NCI-H1092 (cell line): ENCODE measurements at places on chromosomes 7 and 10.

DNA sequence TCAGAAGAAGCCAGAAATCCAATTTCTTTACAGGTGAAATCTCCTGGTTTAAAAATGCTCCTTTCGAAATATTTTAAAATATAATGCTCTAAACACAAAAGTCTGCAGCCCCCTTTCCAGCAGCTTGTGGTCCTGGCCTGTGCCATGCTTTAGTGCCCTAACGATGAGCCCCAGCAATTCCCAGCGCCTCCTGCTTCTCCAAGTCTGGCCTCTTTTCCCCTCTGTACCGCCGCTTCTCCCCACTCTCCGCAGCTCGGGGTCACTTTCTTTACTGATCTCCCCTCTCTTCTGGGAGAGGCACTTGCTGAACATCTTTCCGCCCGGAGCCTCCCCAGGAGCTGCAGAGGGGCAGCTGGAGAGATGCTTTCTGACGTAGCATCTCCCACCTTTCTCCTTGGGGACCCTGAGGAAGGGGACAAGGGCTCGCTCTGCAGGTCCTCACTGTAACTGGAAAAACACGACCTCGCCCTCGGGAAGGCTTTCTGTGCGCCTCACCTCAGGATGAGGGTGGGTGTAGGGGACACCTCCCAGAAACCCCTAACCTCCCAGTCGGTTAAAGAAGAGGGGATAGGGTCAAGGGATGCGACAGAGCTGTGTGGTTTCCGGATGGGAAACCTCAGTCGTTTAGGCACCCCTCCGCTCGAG is 565 bp upstream of the INA start:
- no peak for DNase-seq

GRCh38 chr7:21214657-21215056 is 213.2 kb upstream of the SP4 start:
- no peak for DNase-seq

DNA sequence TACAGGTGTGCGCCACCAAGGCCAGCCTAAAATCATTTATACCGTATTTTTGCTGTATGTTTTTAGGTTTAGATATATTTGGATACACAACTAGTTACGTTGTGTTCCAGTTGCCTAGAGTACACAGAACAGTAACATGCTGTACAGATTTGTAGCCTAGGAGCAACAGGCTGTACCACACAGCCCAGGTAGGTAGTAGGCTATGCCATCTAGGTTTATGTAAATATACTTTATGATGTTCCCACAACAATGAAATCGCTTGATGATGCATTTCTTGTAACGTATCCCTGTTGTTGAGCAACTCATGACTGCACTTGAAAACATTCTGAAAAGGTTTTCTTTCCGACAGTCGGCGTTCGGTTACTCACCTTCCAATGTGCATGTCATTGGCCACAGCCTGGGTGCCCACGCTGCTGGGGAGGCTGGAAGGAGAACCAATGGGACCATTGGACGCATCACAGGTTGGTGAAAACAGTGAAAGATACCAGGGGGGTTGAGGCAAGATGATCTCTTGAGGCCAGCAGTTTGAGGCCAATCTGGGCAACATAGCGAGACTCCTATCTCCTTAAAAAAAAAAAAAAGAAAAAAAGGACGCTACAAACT is 7.7 kb downstream of the PNLIP start:
- DNase-seq, result no peak

DNA sequence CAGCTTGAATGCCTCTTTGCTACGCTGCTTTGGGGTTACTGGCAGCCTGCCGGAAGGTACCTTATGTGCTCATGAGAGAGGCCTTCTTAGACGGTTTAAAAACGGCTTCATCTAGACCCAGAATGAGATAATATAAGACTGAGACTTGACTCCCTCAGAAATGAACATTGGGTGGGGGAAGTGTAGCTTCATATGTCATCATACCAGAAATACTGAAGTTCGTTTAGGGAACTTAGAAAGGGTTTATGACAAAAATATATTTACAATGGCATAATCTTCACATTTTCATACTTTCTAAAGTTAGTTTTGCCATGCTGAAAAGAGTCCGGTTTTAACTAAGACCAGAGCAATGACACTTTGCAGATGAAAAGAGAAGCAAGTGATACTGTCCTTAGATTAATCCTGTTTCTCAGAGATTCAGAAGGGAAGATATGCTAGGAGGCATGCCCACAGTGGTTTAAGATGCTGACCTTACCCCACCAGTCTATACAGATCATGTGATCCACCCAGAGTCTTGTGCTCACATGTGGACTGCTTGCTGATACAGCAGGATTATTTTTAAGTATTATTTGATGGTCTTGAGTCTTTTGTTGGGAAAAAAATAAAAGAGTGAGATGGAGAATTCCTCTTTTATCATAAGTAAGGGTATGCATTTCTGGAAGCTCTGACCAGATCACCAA is 40.8 kb upstream of the HGF start:
- DNase-seq, result no peak

- DNase-seq, result no peak
Observed at GRCh38 chr10:72557362-72557761, 68.5 kb downstream of the MICU1 start.

DNA sequence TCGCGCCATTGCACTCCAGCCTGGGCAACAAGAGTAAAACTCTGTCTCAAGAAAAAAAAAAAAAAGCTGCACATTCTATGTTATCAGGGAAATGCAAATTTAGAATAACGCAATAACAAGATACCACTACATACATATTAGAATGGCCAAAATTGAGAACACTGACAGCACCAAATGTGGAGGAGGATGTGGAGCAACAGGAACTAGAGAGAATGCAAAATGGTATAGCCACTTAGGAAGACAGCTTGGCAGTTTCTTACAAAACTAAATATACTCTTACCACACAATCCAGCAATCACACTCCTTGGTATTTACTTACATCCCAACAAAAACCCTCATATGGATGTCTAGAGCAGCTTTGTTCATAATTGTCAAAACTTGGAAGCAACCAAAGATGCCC is 76.8 kb downstream of the ALOX5 start:
- DNase-seq, result no peak

DNA sequence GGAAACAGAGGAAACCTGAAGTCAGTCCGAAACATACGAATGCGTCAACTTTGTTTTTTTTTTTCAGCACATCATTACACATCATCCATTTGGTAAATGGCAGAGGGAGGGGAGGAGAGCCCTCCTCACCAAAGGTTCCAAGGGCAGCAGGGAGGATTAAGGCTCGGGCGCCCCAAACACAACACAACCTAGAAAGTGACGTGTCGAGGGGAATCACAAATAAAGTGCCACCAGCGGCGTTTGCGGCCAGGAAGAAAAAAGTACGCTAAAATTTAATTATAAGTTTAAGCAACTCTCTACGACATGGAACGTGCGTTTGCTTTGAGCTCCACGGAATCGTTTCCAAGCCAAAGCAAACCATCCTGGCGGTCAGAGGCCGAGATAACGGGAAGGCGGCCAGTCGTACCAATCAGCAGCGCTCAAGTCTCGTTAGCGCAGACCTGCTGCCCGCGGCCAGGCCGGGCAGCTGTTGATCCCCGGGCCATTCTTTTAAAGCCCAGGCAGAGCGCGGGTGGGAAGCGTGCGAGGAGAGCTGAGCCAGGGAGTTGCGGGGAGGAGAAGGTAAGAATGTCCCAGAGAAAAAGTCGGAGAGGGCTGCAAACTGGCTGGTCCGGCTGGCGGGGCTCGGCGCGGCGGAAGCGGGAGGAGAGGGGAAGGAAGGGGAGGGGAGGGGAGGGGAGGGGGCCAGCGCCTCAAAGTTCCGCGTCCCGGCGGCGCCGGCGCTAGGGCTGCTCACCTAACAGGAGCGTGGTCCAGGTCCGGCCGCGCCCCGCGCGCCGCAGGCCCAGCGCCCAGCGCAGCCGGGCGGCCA is 719 bp downstream of the DPY19L1 start:
- peak; percentile 53 for DNase-seq

- no peak for DNase-seq
Observed at GRCh38 chr10:33524041-33524440, 189.6 kb upstream of the NRP1 start.

DNA sequence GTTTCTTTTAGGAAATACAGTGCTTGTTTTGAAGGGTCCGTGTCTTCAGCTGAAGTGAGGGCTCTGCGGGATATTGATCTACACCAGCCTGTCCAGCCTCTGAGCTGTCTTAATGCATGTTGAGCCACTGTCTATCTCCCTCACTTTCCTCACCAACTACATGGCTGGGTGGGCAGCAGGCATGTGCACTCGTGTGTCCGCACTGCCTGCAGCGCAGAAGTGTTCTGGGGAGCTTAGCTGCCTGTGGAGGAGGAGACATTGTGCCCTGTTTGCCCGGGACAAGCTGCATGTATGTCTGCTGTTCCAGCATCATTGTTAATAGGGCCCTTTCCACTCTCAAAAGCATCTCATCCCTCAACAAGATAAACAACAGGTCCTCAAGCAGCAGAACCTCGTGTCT is 133.1 kb upstream of the EEPD1 start:
- DNase-seq, result no peak
